Dermis blood vessel endothelial cell (primary cell): ENCODE measurements at places on chromosomes 12 and 14.

- DNase-seq, result no peak
Observed at GRCh38 chr12:120579179-120579578, 2.0 kb downstream of the POP5 start.

DNA sequence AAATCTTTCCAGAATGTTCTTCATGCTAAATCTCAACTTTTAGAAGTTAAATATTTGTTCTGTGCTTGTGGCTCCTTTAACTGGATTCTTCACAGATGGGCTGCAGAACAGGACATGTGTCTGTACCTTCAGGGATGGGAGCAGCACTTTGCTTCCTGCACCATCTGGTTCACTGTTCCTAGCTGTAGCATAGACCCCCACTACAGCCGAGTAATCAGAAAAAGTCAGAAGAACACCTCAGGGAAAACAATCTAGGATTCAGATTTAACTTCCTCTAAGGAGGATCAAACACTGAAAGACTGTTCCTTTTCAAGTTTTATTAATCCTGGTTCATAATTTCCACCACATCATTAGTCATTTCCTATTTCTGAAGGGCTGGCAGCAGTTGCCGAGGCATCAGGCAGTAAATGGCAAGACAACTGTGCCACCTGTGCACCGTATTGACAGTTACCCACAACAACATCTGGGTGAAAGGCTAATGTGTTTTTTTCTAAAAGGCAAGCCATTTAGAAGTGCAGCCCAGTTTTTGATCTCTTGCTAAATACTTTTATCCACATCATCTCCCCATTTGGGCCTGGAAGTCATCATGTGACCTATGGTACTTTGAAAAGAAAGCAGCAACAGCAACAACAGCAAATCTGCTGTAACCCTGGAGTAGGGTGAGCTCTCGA lies 212.8 kb upstream of the BMP4 start:
- peak; percentile 90 for DNase-seq

- DNase-seq, result no peak
Observed at GRCh38 chr12:72081777-72082176, 143.1 kb downstream of the TPH2 start.

GRCh38 chr12:125083072-125083471 lies 17.8 kb downstream of the AACS start:
- DNase-seq, result no peak

GRCh38 chr14:63387711-63388110 lies 69.0 kb upstream of the GPHB5 start:
- DNase-seq, result no peak

DNA sequence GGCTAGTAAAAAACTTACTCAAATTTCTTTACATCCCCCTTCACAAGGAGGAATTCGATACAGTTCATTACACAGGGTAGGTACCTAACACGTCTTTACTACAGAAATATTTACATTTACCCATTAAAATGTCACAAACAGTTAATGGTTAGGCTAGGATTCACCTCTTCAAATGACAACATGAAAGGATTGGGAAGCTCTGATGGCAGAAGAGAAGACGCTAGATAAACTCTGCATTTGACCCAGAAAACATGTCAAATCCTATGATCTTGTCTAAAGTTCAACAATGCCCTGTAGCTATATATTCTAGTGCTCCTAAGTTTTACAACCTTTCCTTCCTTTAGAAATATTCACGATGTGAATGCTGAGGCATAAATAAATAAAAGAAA lies 64.8 kb downstream of the DENND5B start:
- DNase-seq, result no peak

DNA sequence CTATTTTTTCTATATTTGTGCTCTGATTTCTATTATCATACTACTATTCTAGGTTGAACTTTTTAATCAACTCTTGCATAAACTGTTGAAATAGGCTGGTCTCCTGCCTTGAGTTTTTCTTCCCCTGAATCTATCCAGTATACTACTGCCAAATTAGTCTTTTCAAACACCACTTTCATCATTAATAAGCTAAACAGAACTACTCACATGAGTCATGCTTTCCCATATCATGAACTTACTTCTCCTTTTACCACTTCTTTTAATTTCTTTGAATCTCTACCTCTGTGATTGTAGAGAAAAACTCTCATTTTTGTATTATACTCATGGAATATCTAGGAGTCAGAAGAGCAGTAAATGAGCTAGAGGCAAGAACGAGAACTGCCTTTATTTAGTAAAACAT lies 340.3 kb upstream of the PDE3A start:
- no peak for DNase-seq

GRCh38 chr12:116411977-116412376 lies 134.5 kb upstream of the MED13L start:
- DNase-seq, result no peak

- no peak for DNase-seq
Observed at GRCh38 chr12:131509701-131510100, 201.2 kb upstream of the SFSWAP start.

GRCh38 chr12:46783871-46784270 lies 41.9 kb downstream of the SLC38A4 start:
- DNase-seq, result no peak

DNA sequence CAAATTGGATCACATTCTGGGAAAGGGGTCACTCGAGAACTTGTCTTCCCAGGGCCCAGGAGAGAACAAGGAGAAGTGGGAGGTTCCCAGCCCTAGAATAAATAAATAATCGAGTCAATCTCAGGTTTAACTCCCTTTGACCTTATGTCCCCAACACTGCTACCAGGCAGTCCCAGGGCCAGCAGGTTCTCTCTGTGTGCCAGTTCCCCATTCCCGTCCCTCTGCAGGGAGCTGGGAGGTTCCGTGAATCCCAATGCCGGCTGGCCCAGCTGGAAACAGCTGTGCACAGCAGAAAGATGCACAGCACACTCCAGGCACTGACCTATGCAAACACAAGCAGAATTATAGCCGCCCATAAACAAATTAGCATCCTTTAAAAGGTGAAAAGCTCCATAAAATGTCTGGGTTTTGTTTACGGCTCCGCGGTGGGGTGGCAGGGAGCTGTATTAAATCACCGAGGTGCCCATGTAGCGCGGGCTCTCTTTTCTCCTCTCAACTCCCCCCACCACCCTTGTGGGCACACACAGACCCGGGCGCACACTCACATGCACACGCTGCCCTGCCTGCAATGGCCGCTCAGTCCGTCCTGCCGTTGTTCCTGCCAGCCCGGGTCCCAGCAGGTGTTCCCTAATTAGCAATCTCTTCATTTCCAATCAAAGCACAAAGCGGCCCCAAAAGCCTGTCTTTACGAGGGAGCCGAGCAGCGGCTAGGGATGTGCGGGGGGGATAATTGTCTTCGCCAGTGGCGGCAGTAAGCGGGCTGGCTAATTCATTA lies 46.6 kb upstream of the ESRRB start:
- no peak for DNase-seq

DNA sequence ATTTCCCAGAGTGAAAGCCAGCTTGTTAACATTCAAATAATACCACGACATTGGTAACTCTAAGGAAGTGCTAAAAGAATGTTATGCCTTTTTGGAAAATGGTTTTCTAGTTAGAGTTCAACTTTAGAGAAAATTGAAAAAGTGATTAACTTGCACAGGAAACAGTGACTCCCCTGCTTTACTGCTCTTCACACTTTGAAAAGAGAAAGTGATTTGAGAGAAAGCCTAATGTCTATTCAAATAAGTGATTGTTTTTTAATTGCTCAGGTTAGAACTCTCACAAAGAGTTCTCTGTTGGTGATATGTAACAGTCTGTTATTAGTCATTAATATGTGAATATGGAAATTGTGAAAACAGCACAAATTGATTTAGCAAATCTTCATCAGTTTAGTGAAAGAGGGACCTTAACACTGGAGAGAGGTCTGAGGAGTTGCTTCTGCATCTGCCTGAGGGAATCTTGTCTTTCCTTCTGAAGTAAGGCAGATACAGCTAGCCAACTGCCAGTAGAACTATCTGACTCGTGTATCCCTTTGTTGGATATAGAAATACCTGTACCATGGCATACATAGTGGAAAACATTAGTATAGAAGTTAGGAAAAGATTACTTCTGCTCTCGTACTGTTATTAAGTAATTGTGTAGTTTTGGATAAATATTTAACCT lies 25.5 kb downstream of the ATF7IP start:
- peak; percentile 20 for DNase-seq

DNA sequence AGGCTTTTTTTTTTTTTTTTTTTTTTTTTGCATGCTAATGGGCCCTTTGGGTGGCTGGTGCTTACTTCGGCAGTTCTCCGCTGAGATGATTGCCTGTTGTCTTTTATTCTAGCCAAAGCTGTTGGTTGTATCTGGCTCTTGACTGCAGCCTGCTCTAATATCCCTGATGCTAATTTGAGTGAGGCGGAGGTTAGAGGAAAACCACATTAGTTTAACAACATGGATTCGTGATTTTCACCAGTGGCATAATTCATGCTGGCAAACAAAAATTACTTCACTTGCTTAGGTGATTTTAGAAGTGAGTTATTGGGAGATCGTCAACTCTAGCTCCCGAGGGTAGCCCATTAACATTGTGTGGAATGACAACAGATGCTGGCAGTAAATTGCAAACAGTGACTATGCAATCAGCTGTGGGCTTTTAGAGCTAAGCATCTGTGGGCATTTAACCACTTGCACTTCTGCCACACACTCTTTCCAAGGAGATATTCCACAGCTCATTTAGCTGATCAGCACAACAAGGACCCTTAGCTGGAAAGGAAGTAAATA lies 97.6 kb upstream of the ZDHHC17 start:
- no peak for DNase-seq

DNA sequence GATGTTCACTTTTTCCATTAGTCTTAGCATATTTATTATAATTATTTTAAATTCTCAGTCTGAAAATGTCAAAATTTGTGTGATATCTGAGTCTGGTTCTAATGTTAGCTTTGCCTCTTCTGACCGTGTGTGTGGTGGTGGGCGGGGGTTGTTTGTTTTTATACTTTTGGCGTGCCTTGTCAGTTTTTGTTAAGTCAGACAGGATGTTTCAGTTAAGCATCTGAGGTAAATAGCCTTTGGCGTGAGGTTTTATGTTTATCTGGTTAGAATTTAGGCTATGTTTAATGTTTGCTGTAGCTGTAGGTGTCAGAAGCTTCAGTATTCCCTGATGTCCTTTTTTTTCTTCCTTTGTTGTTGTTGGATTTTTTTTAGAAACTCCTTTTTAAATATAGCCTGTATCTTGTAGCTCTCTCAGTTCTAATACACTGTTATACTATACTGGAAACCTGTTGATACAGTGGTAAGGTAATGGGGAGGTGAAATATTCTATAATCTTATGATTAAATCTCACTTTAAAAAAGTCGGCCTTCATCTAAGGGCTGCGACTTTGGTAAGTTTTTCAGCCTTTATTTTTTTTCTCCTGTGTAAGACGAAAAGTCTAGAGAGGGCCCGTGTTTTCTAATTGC lies 111.6 kb downstream of the SCAF11 start:
- peak; percentile 32 for DNase-seq

- DNase-seq, result no peak
Observed at GRCh38 chr14:50862036-50862570, 9.8 kb upstream of the ABHD12B start.

DNA sequence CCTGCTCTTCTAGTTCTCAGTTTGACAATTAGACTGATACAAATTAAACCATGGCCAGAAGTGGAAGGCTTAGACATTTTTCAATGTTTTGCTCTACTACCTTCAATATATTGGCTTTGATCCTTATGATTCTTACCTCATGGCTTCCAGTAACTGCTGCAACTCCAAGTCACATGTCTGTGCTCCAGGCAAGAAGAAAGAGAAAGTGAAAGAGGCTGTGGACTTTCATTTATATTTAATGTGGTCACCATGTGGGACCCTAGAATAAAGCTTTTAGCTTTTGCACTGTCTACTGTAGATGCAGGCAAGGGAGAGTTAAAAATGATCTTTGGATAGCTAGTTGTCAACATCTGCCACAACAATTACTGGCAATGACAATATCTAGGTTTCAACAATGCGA lies 214.3 kb upstream of the PDE3A start:
- peak; percentile 7 for DNase-seq

DNA sequence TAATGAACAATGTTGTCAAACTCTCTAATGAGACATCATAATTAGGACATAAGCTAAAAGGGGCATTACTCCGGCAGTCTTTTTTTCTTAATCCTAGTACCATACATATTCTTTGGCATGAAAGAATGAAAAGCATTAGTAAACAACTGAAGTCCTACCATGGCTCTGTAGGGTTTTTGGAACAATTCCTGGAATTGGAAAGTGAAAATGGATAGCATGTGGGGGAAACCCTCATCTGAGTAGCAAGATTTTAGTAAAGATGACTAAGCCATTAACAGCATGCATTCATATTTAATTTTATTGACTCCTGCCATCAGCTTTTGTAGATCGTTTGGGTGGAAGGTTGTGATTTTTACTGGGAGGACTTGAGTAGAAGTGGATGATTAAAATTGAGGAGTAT lies 216.2 kb upstream of the PDZRN4 start:
- DNase-seq, result no peak

- DNase-seq, result no peak
Observed at GRCh38 chr12:21392384-21392783, 19.7 kb downstream of the IAPP start.

DNA sequence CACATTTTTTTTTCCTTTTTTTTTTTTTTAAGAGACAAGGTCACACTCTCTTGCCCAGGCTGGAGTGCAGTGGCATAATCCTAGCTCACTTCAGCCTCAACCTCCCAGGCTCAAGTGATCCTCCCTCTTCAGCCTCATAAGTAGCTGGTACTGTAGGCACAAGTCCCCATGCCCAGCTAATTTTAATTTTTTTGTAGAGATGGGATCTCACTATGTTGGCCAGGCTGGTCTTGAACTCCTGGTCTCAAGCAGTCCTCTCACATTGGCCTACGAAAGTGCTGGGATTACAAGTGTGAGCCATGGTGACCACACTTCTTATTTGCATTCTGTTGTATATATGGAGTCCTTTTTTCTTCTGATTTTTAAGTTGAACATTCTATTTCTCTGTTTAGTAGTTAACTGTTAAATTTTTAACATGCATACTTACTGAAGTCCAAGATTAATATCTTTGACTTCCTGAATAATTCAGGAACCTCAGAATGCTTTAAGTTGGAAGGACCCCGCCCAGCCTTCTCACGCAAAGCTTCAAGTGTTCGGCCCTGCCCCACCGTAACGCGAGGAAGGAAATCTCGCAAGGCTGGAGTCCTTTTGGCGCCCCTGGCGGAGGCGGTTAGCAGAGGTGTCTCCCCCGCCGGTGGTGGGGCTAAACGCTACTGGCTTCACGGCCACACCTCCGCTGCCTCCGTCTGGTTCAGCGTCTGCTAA lies 21.6 kb downstream of the SPATS2 start:
- no peak for DNase-seq

- DNase-seq, result peak; percentile 69
Observed at GRCh38 chr14:22980672-22981089, 1.7 kb downstream of the AJUBA start.
